Left lung (tissue), 14 donors: ENCODE measurements at places on chromosomes 16 and 17.

DNA sequence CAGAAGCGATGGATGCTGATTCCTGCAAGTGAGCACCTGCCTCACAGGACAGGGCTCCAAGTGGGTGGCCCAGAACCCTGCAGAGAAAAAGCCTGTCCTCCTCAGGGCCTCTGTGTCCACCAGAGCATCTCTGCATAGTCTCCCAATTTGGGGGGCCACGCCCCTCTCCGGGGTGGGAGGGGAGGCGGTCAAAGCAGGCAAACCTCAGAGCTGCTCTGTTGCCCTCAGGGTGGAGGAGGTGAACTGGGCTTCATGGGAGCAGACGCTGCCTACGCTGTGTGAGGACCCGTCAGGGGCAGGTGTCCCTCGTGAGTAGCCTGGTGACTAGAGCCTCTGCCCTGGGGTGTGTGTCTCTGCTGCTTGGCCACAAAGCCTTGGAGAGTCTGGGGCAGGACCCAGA, 19.3 kb downstream of the TRPV2 start:
- H3K36me3 ChIP-seq: peaks cover 39% of the 10 kb centered on the region
- peaks cover 2% of the 10 kb centered on the region for H3K4me1 ChIP-seq
- DNase-seq: no peak
- no peak overlapping the region for H3K4me3 ChIP-seq
- no peaks in the 10 kb centered on the region for H3K27me3 ChIP-seq
- H3K27ac ChIP-seq: no peak overlapping the region

DNA sequence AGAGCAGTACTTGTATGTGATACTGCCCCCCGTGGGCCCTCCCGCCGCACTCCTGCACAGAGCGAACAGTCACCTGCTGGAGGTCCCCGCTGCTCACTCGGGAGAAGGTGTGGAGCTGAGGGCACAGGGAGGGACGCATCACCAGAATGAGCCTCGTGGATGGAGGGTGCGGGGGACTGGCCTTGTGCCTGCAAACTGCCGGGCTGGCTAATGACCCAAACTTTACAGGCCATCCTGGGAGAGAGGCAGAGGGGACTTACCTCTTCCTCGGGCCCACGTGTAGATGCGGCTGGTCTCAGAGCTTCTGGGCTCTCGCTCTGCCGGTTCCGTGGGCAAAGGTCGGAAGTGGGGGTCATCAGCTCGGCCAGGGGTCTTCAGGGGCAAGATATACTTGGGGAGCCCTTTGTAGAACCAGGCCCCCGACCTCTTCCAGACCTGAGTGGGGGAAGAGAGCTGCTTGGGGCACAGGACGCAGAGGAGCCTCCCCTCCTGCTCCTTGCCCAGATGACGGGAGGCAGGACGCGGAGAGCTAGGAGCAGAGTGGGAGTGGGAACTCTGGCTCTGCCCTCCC, 65.5 kb upstream of the DOC2B start:
- no peak overlapping the region for H3K4me3 ChIP-seq
- peak; percentile 40 for DNase-seq
- no peaks in the 10 kb centered on the region for H3K27me3 ChIP-seq
- peaks cover 10% of the 10 kb centered on the region for H3K4me1 ChIP-seq
- H3K36me3 ChIP-seq: no peaks in the 10 kb centered on the region
- no peak overlapping the region for H3K27ac ChIP-seq

DNA sequence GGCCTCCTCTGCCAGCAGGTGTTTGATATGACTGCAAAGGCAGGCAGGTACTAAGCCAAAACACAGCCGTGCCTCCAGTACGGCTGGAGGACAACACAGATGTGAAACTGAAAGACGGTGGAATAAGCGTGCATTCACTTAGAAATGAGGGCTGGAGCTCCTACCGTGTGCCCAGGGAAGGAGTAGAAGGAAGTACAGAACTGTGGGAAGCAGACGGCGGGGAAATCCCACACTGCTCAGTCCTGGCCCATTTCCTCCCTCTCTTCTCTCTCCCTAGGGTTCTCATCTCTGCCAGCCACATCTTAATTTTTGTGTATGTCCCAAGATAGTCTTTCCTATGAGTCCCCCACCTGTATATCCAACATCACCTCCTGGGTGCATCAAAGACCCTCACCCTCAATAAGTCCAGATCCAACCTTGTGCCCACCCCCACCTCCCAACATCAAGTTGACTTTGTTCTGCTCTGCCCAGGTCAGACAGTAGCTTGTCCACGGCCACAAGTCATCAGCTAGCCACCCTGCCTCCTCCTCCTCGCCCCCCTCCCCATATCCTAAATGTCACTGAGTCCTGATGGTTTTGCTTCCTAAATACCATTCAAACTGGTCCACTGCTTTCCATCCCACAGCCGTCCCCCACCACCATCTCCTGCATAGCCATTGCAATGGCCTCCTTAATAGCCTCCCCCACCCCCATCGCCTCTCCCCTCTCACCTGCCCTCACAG, 77.1 kb upstream of the RPL38 start:
- no peak for DNase-seq
- no peaks in the 10 kb centered on the region for H3K36me3 ChIP-seq
- H3K4me1 ChIP-seq: no peaks in the 10 kb centered on the region
- H3K27ac ChIP-seq: no peak overlapping the region
- peaks cover 46% of the 10 kb centered on the region for H3K27me3 ChIP-seq

- H3K4me1 ChIP-seq: no peaks in the 10 kb centered on the region
- no peak overlapping the region for H3K27ac ChIP-seq
- no peaks in the 10 kb centered on the region for H3K27me3 ChIP-seq
- no peak overlapping the region for H3K4me3 ChIP-seq
Measured at GRCh38 chr17:2275722-2276121, 27.9 kb downstream of the SMG6 start.

GRCh38 chr17:44376124-44376523, 12.5 kb upstream of the FAM171A2 start:
- no peaks in the 10 kb centered on the region for H3K36me3 ChIP-seq
- no peak for DNase-seq
- no peaks in the 10 kb centered on the region for H3K27me3 ChIP-seq
- no peaks in the 10 kb centered on the region for H3K4me1 ChIP-seq

- peaks cover 76% of the 10 kb centered on the region for H3K27me3 ChIP-seq
- DNase-seq: no peak
- no peak overlapping the region for H3K4me3 ChIP-seq
- no peak overlapping the region for H3K27ac ChIP-seq
- peaks cover 17% of the 10 kb centered on the region for H3K4me1 ChIP-seq
- H3K36me3 ChIP-seq: no peaks in the 10 kb centered on the region
Measured at GRCh38 chr16:2955779-2956578, 8.1 kb upstream of the KREMEN2 start.

DNA sequence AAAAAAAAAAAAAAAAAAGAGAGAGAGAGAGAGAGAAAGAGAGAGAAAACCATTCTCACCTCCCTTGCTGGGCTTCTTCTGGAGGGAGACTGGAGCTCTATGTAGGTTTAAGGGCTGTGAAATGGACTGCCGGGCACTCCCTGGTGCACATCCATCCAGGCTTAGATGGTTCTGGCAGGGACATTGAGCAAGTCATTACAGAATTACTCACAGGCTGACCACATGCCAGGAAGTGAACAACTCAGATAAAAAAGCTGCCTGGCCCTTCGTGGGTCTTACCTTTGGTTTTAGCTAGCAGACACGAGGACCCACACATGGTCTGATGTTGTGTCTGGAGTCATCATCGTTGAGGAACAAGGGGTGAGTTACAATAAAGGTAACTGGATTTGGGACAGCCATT, 847.4 kb upstream of the EEF2KMT start:
- no peak overlapping the region for H3K27ac ChIP-seq
- H3K4me1 ChIP-seq: no peaks in the 10 kb centered on the region
- no peaks in the 10 kb centered on the region for H3K27me3 ChIP-seq
- no peak for DNase-seq
- H3K4me3 ChIP-seq: no peak overlapping the region
- H3K36me3 ChIP-seq: no peaks in the 10 kb centered on the region

DNA sequence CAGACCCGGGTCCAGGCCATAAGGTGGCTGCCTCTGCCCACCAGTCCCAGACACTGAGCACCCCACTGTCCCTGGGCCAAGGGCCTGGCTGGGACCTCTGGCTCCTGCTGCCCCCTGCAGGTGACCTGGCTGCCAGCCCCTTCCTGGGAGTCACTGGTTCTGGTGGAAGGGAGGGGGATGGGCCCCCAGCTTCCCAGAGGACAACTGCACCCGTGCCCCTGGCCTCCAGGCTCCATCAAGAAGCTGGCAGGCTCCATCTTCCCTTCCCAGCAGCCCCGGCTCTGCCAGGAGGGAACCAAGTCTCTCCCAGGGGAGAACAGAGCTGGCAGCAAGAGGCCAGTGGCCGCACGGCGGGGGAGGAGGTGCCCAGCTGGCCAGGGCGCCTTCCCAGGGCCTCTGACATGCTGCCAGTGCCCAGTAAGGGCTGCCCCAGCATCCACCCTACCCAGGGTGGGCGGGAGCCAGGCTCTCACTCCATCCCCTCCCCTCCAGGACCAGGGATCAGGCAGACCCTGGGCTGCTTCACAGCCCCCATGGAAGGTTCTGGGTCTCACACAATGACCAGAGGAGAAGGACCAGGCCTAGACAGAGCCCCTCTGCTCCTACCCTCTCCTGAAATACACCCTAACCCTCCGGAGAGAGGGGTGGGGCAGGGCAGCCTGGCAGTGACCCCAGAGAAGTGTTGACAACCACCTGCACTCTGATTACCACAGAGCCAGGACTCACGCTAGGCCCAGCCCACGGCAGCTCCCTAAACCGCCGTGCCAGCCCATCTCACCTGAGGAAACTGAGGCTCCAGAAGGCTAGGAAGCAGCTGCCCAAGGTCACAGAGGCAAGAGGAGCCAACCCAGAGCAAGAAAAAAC, 3.6 kb downstream of the CLUH start:
- no peaks in the 10 kb centered on the region for H3K27me3 ChIP-seq
- H3K36me3 ChIP-seq: no peaks in the 10 kb centered on the region
- no peak for DNase-seq
- no peak overlapping the region for H3K27ac ChIP-seq

GRCh38 chr16:62583414-62583813, 547.2 kb upstream of the CDH8 start:
- H3K36me3 ChIP-seq: no peaks in the 10 kb centered on the region
- no peaks in the 10 kb centered on the region for H3K4me1 ChIP-seq
- no peak overlapping the region for H3K27ac ChIP-seq
- H3K27me3 ChIP-seq: no peaks in the 10 kb centered on the region
- no peak overlapping the region for H3K4me3 ChIP-seq

GRCh38 chr16:88197481-88198456, 185.0 kb upstream of the ZNF469 start:
- no peaks in the 10 kb centered on the region for H3K36me3 ChIP-seq
- DNase-seq: no peak
- H3K4me3 ChIP-seq: no peak overlapping the region
- no peak overlapping the region for H3K27ac ChIP-seq

DNA sequence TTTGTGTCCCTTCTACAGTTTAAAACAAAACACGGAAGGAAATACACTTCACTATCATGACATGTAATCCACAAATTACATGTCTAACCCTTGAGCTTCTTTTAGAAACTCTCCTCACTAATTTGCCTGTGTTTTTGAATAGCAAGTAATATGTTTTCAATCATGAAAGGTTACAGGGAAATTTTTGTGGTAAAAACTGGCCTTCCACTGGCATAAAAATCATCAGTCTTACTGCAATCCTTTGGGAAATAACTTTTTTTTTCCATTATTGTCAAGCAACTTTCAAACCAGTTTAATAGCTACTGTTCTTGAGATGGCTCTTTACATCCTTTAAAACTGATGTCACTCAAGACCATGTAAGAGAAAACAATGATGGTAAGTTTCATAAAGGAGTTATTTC, 27.0 kb downstream of the MYO1D start:
- no peaks in the 10 kb centered on the region for H3K4me1 ChIP-seq
- no peaks in the 10 kb centered on the region for H3K27me3 ChIP-seq
- H3K36me3 ChIP-seq: no peaks in the 10 kb centered on the region
- H3K27ac ChIP-seq: no peak overlapping the region

DNA sequence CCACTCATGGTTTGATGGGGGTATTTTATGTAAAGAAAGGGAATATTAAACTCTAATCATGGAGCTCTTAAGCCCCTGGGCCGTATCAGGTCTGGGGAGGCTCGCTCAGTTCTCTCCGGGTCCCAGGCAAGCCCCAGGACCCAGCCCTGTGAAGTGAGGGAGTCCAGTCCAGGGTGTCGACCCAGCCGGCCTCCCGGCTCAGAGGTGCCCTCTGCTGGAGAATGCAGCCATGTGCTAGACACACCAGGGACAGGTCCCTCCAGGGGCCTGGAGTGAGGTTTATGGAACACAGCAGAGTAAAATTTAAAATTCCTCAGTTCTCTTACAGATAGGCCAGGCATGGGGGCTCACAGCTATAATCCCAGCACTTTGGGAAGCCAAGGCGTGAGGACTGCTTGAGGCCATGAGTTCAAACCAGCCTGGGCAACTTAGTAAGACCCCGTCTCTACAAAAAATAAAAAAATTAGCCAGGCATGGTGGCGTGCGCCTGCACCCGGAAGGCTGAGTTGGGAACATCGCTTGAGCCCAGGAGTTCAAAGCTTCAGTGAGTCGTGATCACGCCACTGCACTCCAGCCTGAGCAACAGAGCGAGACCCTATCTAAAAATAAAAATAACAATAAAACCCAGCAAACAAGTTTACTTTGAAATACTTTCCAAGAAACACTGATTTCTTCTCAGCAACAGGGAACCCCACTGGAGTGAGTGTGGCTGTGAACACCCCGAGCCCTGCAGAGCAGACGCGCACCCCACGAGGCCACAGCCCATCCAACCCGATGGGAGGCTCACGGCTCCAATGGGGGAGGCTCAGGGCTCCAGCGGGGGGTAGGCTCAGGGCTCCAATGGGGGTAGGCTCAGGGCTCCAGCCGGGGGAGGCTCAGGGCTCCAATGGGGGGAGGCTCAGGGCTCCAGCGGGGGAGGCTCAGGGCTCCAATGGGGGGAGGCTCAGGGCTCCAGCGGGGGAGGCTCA, 72.2 kb downstream of the ZNF778 start:
- no peak overlapping the region for H3K27ac ChIP-seq
- no peak overlapping the region for H3K4me3 ChIP-seq
- peaks cover 69% of the 10 kb centered on the region for H3K36me3 ChIP-seq
- DNase-seq: peak; percentile 57
- H3K27me3 ChIP-seq: no peaks in the 10 kb centered on the region

- H3K27ac ChIP-seq: no peak overlapping the region
- peak overlapping the region; percentile 44 for H3K4me3 ChIP-seq
- H3K4me1 ChIP-seq: peaks cover 4% of the 10 kb centered on the region
- peaks cover 68% of the 10 kb centered on the region for H3K27me3 ChIP-seq
- H3K36me3 ChIP-seq: no peaks in the 10 kb centered on the region
- no peak for DNase-seq
Measured at GRCh38 chr16:74773446-74774222, 986 bp downstream of the FA2H start.

- H3K36me3 ChIP-seq: no peaks in the 10 kb centered on the region
- no peak for DNase-seq
- no peaks in the 10 kb centered on the region for H3K27me3 ChIP-seq
- H3K4me3 ChIP-seq: no peak overlapping the region
- no peaks in the 10 kb centered on the region for H3K4me1 ChIP-seq
Measured at GRCh38 chr16:72590151-72590937, 418.4 kb upstream of the PMFBP1 start.
